ENCODE measurements at places on chromosomes 5 and 9.

GRCh38 chr5:98568336-98568735 lies 205.1 kb upstream of the RGMB start:
- DNase-seq = no peak

GRCh38 chr5:170443624-170444023 lies 54.5 kb upstream of the KCNMB1 start:
- no peak for DNase-seq

GRCh38 chr9:124206391-124206790 lies 51.4 kb upstream of the NEK6 start:
- DNase-seq = no peak

GRCh38 chr9:3541206-3541605 lies 15.4 kb upstream of the RFX3 start:
- DNase-seq = no peak

GRCh38 chr5:14660833-14661232 lies 3.7 kb upstream of the OTULIN start:
- DNase-seq = no peak

GRCh38 chr9:136082496-136083361 lies 12.4 kb downstream of the NACC2 start:
- no peak for DNase-seq

DNA sequence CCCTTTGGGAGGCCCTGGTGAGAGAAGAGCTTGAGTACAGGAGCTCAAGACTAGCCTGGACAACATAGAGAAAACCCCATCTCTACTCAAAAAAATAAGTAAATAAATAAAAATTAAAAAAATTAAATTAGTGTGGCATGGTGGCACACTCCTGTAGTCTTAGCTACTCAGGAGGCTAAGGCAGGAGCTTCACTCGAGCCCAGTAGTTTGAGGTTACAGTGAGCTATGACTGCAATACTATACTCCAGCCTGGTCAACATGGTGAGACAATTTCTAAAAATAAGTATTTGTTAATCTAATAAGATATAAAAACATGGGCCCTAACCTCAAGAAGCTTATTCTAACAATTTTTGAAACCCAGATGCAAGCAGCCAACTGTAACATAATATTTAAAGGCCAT lies 7.6 kb downstream of the RNF38 start:
- no peak for DNase-seq

- DNase-seq = no peak
Measured at GRCh38 chr9:95032580-95033341, 284.7 kb downstream of the FANCC start.

GRCh38 chr5:132883261-132883834 lies 9.9 kb downstream of the LEAP2 start:
- DNase-seq = no peak

DNA sequence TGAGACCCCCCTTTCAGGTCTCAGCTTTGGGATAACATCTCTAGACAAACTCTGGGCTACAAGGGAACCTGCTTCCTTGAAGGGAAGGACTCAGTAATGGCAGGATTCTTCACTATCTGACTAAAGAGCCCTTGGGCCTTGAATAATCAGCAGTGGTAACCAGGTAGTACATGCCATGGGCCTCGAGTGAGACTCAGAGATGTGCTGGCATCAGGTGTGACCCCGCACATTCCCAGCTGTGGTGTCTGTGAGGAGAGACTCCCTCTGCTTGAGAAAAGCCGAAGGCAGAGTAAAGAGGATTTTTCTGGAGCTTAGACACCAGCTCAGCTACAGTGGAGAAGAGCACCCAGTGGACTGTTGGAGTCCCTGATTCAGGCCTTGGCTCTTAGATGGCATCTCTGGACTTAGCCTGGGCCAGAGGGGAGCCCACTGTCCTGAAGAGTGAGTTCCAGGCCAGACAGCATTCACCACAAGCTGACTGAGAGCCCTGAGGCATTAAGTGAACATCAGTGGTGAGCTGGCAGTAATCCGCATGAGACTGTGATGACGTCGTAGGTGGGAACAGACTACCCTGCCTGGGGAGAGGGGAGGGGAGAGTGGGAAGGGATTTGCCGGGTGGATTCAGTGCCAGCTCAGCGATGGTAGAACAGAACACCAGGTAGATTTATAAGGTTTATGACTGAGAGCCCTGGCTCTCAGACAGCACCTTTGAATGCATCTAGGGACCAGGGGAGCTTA lies 5.3 kb upstream of the ZNF782 start:
- no peak for DNase-seq

- no peak for DNase-seq
Measured at GRCh38 chr9:122940454-122940748, 419 bp upstream of the RABGAP1 start.

DNA sequence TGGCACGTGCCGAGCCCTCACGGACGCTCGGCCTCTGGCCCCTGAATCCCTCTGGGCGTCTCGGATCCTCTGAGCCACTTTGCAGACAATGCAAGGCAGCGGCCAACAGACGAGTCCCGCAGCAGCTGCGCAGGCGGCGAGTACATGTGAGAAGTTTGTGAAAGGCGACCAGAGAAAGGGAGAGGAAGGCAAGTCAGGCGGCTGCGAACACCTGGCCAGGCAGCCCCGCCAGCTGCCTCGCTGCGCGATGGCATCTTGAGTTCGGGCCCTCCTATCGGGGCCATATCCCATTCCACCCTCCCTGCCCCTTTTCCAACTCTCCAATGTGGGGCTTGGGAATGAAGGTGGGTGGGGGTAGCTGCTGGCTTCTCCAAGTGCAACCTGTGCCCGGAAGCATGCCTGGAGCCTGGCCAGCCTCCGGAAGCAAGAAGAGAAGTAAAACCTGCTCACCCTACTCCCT lies 4.5 kb upstream of the POU4F3 start:
- DNase-seq = no peak

- DNase-seq = no peak
Measured at GRCh38 chr5:88405783-88406182, 137.1 kb upstream of the TMEM161B start.

GRCh38 chr5:24904981-24905517 lies 260.3 kb upstream of the CDH10 start:
- no peak for DNase-seq

DNA sequence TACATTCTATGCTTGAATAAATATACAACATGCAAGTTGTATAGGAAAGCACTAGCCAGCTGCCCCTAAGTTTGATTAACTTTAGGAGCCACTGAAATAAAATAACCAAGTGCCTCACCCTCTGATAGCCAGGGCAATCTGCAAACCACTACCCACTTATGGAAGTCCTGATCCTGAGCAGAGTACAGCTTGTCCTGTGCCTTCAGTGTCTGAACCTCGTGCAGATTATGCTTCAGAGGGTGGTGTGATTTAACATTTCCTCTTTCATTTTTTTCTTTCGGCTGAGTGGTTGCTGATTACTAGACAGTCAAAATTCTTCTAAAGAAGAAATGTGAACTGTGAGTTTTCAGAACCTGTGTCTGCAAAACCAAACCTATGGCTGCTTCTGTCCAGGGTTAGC lies 327.7 kb downstream of the PIK3R1 start:
- no peak for DNase-seq

DNA sequence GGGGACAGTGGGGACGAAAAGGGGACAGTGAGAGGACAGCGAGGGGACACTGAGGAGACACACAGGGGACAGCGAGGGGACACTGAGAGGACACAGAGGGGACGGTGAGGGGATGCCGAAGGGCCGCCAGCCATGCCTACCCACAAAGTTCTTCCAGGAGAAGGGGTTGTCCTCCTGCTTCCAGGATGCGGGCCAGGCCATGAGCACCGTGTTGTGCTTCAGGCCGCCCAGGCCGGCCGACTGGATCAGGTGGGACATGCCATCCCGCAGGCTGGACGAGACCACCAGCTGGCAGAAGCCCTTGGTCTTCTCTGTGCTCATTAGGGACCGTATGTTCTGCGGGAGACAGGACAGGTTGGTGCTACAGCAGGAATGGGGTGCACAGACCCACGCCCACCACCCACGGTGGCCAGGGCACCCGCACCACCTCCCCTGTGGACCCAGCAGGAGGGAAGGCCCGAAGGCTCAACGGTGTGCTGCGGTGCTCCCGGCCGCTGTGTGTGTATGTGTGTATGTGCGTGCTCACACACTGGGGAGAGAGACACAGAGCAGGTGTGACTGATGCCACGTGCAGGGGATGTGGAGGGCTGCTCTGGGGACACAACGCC lies 46.6 kb downstream of the SLC12A7 start:
- DNase-seq = no peak

GRCh38 chr5:95644351-95645042 lies 2.1 kb upstream of the RFESD start:
- DNase-seq = peak; percentile 49

GRCh38 chr9:137975936-137976565 lies 98.5 kb downstream of the CACNA1B start:
- no peak for DNase-seq

GRCh38 chr9:94805585-94805984 lies 79.1 kb downstream of the AOPEP start:
- no peak for DNase-seq

GRCh38 chr5:54093081-54093492 lies 217.3 kb downstream of the ARL15 start:
- no peak for DNase-seq

- no peak for DNase-seq
Measured at GRCh38 chr5:90641528-90641927, 82.9 kb downstream of the ADGRV1 start.

- DNase-seq = no peak
Measured at GRCh38 chr9:7500521-7500920, 299.1 kb downstream of the DMAC1 start.

DNA sequence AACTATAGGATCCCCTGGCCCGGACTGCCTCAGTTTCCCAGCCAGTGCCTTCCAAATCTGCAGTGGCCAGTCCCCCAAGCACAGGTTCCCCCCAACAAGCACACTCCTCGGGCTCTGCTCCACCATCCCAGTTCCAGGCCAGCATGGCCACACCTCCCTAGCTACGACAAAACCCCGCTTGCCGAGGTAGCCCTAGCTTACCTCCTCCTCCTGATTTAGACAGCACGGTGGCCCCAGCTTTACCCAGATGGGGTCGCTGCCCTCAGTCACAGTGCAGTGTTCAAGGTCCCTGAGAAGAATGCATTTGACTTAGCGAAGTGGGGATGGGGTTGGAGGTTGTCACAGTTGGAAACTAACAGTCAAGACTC lies 40.8 kb upstream of the GARNL3 start:
- no peak for DNase-seq
